Activated CD8-positive, alpha-beta memory T cell treated with anti-CD3 and anti-CD28 coated beads for 4 hours (primary cell): ENCODE measurements at places on chromosomes 2 and 18.

GRCh38 chr2:166167449-166167848 lies 39.6 kb upstream of the SCN1A start:
- DNase-seq, result no peak

- DNase-seq, result no peak
These were observed 1.0 kb upstream of the BMPR2 start for GRCh38 chr2:202375033-202375608.

DNA sequence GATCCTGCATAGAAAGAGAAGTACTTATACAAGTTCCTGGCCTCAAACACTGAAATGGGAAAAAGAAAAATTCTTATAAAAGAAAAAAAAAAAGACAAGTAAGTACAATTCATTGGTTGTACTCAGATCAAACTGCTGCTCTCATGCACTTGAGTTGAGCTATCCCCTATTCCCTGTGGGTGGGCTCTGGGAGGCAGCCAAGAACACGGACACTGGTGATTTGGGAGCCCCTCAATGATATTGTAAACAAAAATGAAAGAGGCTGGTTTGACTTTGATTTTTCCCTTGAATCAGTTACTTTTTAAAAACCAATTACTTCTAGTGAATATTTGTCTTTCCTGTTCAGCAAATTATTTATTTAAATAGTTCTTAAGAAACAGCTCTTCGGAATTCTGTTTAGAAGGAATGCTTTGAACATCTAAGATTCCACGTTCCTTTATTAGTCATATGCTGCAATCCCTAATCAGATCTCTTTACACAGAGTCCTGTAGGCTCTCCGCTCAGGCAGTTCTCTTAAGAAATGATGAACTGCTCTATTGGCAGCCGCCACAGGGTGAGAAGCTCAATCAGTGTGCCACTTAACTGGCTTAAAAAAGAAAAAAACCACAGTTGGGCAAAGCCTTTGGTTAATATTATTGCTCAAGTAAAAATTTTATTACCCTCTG lies 225.1 kb downstream of the TMEM182 start:
- no peak for DNase-seq

DNA sequence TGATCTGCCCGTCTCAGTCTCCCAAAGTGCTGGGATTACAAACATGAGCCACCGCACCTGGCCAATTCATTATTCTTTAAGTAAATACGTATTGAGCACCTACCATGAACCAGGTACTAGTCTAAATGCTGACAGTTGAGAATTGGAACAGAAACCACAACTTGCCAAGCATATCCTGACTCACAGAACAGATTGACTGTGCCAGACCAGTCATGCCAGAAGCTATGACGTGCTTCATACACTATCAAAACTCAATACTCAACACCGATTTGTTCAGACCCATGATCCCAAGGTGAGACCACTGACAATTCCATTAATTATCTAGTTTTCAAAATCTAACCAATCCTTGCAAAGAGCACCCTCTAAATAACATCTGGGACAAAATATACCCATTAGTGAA lies 148.6 kb downstream of the B3GNT2 start:
- no peak for DNase-seq

GRCh38 chr2:35871672-35872071 lies 483.9 kb upstream of the CRIM1 start:
- no peak for DNase-seq

GRCh38 chr2:12539776-12540562 lies 176.8 kb upstream of the TRIB2 start:
- no peak for DNase-seq

DNA sequence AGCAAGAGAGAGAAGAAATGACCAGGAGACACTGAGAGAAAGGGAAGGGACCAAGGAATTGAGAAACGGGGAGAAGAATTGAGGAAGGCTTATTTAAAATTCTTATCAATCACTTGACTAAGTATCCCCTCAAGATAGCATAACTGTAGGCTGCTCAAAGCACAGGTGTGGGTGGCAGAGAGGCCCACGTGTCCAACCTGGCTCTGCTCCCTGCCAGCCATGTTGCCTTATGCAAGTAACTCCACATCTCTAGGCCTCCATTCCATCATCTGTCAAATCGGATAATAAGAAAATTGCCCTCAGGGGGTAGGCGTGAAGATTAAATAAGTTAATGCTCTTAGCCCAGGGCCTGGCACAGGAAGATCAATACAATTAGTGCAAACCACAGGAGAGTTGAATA lies 7.4 kb upstream of the NPAS2 start:
- no peak for DNase-seq

DNA sequence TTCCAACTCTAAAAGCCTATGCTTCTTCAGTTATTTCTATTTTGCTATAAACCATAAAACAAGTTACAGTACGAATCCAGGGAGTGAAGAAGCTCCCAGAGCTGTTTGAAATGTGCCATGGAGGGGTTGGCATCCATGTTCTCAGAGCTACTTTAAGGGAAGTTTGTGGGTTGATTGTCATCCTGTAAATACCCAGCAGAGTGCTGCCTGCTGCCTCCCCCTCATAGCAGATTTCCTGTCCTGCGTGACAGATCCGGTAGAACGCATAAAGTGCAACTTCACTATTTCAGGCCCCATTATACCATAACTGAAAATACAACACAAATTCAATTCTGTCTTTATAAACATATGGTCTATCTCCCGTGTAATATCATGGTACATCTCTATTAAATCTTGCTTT lies 114.4 kb downstream of the CTNNA2 start:
- DNase-seq, result no peak

GRCh38 chr2:201219328-201220096 lies 36.6 kb downstream of the CASP10 start:
- no peak for DNase-seq

GRCh38 chr2:61196671-61197070 lies 34.7 kb downstream of the C2orf74 start:
- DNase-seq, result no peak

- DNase-seq, result no peak
These were observed 391.6 kb downstream of the DLGAP1 start for GRCh38 chr18:4063545-4063944.

GRCh38 chr2:95353055-95353575 lies 49.4 kb upstream of the FAHD2A start:
- no peak for DNase-seq

DNA sequence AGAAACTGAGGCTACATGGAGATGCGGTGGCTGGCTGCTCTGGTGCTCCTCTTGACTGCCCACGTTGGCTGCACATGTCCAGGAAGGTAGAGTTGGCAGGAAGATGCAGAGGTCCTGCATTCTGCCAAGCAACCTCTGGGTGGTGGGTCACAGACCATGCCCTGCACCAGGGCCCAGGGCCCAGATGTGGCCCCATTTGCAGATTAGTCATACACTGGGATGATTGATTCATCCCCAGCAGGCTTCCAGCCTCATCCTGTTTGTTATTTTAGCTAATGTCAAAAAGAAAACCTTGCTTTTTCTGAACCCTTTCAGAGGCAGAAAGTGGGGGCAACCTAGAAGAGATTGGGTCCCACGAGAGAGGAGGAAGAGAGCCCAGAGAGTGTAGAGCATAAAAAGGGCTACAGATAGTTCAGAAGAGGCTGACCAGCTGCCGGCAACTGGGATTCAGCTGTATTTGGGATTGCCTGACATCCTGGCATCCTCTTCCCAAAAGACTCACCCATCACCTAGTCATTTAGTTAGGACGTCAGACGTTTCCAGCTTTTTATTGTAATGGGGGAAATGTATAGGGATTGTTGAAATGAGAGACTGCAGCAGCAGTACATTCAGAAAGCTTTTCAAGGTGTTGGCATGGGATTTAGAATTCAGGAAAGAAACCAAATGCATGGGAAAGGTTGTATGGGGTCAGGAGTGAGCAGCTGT lies 101.9 kb downstream of the CTIF start:
- no peak for DNase-seq

DNA sequence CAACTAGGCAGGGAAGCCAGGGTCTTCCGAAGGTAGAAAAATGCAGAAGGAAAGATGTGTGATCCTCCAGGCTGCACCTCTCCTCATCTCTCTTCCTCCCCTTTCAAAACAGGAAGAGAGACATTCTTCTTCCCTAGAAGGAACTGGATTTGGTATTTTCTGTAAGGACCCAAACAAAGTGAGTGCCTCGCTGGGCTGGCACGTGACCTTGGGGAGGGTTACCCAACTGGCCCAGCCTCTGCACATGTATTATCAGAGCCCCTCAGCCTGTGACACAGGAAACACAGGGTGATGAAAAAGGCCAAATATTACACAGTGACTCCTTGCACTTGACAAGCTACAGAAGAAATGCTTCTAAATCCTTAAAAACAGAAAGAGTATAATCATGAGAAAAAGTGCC lies 2.3 kb downstream of the HJURP start:
- no peak for DNase-seq

GRCh38 chr2:9519250-9519649 lies 36.4 kb downstream of the ADAM17 start:
- no peak for DNase-seq

GRCh38 chr2:150494234-150494945 lies 6.9 kb upstream of the RND3 start:
- no peak for DNase-seq

GRCh38 chr2:24461685-24462084 lies 29.4 kb upstream of the NCOA1 start:
- no peak for DNase-seq

GRCh38 chr2:62216616-62217015 lies 20.7 kb downstream of the B3GNT2 start:
- no peak for DNase-seq

DNA sequence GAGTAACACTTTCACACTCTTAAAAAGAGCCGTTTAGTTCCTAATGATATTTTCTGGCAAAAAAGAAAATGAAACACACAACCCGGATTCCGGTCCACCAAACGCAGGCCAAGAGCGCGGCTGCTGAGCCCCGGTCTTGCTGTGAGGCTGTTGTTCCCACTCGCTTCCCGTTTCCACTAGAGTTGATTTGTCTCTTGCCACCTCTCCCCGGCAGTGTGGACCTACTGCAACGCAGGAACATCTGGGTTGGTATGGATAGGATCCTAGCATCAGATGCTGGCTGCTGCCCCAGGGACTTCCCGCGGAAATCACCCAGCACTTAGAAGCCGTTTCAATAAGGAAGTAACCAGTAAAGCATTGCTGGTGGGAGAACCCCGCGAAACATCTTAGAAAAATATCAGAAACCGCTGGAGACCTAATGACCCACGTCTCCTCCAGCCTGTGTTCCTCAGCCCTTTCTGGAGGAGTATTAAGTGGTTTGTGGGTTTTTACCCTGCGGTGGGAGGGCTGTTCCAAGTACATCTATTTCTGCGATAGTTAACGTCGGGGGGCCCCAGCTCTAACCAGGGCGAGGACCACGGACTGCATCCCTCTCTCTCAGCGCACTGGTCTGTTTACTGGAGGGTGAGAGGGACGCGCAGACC lies 939 bp downstream of the DOCK10 start:
- DNase-seq, result peak; percentile 55

DNA sequence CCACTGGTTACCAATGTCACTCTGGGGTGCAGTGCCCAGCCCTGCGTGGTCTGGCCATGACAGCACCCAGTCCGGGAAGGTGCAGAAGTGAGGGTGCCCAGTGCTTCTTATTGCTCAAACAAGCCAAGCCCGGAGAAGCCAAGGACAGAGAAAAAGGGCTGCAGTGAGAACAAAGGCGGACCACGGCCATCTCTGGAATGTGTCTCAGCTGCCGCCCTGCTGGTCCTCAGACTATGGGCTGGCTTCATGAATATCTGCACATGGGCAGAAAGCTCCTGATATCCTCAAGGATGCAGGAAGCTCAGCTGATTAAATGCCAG lies 28.7 kb downstream of the COPS9 start:
- DNase-seq, result no peak

GRCh38 chr2:224360801-224361251 lies 41.1 kb downstream of the FAM124B start:
- no peak for DNase-seq

- DNase-seq, result no peak
These were observed 805 bp upstream of the TNFRSF11A start for GRCh38 chr18:62324181-62324828.

DNA sequence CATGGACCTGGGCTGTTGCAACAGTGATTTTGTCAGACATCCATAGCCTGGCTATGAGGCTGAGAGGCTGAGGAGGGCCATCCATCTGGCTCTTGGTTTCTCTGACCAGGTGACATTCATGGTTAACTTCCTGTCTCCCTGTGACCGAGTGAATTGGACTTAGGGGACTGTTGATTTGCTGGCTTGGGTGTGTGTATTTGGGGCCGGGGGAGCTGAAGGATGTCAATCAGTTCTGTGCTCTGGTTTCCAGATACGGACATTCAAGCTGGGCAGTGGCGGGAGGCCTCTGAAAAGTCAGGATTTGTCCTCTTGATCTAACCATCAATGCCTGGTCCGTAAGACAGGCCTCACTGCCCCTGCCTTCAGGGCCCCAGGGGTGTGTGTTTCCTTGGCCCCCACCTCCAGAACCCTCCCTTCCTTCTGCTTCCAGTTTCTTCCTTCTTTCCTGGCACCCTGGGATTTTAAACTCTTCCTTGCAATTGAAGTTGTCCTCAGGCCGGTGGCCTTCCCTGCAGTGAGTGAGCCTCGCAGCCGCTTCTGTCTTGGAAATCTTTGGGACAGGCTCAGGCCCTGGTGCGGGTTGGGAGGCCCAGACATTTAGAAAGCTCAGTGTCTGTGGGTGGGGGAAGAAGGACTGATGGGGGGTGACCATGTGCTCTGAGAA lies 54.7 kb upstream of the HAAO start:
- DNase-seq, result no peak

GRCh38 chr2:114119862-114120261 lies 230.0 kb downstream of the ACTR3 start:
- DNase-seq, result no peak

DNA sequence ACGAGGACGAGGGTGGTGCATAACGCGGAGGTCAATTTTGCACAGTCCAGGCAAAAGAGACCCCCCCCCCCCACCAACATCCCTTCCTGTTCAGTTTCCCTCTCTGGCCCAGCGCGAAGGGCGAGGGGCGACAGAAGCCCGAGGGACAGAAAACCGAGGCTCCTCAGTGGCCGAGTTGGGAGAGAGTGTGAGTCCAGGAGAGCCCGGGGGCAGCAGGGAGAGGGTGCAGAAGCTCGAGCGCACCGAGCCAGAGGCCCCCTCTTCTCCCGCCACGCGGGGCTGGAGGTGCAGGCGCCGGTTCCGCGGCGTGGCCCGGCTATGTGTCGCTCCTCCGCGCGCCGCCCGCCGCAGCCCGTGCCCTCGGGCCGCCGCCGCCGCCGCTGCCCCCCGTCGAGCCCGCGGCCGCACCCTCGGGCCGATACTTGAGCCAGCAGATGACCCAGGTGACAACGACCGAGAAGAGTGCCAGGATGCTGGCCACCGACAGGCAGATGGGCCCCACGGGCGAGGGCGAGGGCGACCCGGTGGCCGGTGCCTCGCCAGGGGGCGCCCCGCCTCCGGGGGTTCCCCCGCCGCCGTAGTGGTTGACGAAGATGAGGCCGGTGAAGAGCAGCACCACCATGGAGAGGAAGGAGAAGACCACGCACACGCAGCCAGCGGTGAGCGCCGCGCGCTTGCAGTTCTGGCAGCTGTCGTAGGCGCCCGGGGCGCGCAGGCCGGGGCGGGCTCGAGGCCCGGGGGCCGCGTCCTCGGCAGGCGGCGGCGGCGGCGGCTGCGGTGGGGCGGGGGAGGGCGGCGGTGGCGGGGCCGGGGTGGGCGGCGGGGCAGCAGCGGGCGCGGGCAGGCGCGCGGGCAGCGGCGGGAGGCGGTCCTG lies 20.2 kb upstream of the PAX3 start:
- no peak for DNase-seq

- no peak for DNase-seq
These were observed 168.6 kb upstream of the SIX2 start for GRCh38 chr2:45177870-45178269.

- no peak for DNase-seq
These were observed 9.3 kb upstream of the AGBL5 start for GRCh38 chr2:27042159-27042661.

- DNase-seq, result no peak
These were observed 186.1 kb downstream of the SEPTIN10 start for GRCh38 chr2:109427661-109428091.

- no peak for DNase-seq
These were observed 142.9 kb downstream of the BCL11A start for GRCh38 chr2:60410456-60411146.
